ENCODE measurements at places on chromosomes 16 and 17.

DNA sequence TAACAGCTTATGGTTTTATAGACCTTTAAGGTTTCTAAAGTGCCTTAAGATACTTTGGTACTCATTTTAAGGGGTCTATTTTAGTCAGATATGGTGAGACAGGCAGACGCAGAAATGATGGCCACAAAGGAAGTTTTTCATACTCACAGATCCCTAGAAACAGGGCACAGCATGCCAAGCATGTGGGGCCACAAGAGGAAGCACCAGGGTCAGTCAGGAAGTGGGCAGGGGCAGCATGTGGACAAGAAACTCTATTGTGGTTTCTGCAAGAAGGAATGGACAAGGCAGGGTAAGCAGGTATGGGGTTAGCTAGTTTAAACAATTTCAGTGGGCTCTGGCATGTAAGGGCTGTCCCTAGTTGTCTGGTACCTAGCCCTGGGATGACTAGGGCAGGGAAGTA lies 8.5 kb downstream of the EFCAB3 start:
- DNase-seq, result no peak

- DNase-seq, result no peak
These were observed 24.4 kb downstream of the SNN start for GRCh38 chr16:11692651-11693050.

DNA sequence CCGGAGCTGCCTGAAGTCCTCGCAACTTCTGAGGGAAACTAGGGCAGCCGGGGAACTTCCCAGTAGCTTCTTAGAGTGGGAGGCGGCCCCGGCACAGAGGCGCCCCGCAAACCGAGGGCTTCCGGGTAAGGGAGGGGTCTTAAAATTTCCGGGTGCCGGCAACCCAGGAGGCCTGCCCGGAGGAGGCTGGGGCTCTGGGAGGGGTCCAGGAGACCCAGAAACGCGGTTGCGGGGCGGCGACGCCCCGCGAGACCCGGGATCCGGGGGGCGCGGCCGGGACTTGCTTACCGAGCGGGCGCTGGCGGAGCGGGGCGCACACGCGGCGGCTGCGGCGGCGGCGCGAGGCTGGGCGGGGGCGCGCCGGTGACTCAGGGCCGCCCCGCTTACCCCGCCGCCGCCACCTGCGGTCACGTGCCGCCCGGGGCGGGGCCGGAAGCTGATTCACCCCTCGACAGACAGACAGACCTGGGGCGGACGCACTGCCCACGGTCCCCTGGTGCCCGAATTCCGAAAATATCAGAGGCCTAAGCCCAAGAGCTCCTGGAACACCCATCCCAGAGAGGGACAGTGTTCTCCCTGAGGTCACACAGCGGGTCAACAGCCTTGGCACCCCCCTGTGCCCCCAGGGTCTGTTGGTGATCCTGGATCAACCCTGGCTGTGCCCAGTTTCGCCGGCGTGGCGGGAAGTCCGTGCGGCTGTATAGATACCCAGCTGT lies at the start of gene FAM83G:
TSS of gene FAM83G (minus strand) at position 344 of the 716 bp plus-strand sequence. CDS start 723 bp downstream, outside the sequence.
- no peak for DNase-seq

DNA sequence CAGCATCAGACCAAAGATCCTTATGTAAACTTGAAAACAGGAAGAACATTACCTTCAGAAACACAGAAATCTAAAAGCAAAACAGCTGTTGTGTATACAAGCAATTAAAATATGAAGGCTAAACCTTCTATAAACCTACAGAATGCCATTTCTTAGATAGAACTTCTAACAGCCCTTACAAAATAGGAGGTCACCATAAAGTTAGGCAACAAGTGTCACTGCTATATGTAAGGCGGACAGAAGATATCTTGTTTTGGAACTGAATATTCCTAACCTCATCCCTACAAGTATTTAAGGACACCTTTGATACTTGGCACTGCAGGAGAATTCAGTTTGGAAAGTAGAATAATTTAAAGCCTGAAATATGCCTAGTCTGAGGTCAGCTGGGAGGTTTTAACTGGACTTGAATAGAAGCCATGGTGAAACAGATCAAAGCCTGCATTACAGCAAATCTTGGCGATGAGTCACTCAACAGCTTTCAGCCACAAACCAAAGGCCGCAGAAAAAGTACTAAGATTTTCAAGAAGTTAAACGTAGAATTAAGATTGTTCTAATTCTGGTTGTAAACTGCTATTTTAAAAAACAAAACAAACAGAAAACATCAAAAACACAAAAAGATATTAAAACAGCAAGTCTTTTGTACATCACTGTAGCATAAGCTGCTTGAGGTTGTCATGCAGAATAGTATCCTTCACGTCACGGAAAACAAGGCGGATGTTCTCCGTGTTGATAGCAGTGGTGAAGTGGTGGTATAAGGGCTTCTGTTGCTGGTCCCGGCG lies 42.7 kb downstream of the GNA13 start:
- no peak for DNase-seq

GRCh38 chr17:5921512-5922282 lies 148.5 kb upstream of the WSCD1 start:
- DNase-seq, result no peak

- no peak for DNase-seq
These were observed 589.2 kb downstream of the CDH11 start for GRCh38 chr16:64532691-64533090.

GRCh38 chr16:55506083-55506482 lies 2.8 kb upstream of the LPCAT2 start:
- DNase-seq, result no peak

- DNase-seq, result no peak
These were observed 9.9 kb downstream of the FMNL1 start for GRCh38 chr17:45231481-45232116.

- no peak for DNase-seq
These were observed 1.8 kb upstream of the CD300C start for GRCh38 chr17:74547736-74548135.

GRCh38 chr16:29831490-29831889 lies 11.2 kb downstream of the MVP start:
- no peak for DNase-seq

DNA sequence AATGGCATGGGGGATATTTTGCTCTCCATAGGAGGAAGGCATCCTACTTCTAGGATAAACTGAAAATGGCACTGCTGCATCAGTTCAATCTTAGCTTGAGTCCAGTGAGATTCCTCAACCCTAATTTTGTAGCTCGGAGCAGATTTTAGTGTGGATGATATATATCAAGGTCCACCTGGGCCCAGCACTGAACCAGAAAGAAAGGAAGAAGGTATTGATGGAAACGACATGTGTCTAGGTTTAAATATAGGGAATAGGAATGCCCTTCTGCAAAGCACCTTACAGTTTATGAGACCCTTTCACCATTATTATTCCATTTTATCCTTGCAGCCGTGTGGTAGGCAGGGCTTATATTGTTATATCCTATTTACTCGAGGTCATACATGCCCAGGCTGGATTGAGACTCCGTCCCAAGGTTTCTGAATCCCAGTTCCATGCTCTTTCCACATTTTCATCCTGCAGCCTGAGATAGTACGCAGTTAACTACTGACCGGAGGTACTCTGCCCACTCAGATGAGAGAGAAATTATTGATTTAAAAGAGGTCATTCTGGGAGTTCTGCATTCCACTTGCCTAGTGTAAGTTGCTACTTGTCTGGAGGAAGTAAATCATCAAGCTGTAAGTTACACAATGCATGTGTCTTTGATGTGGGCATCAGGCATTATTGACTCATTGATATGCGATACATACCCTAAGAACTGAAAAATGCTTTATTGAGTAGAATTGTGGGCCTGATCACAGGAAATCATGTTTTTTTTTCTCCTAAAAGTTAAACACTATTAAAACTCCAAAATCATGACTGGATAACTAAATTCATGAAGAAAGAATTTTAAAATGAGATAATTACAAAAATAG lies 10.1 kb downstream of the KRT39 start:
- DNase-seq, result no peak

DNA sequence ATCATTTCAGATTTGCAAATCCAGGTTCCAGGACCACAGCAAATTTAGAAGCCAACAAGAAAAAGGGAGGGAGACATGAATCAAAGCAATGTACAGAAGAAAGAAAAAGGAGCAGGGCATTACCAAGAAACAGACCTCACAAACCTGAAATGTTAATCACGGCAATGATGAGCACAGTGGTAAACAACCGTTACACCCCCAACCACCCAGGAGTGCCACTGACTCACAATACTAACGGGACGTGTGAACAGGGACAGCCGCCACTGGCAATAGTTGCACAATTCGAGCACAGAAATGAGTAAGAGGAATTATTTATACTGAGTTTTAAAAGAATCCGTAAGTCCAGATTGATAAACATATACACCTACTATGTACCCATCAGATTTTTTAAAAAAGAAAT lies 13.8 kb downstream of the USP22 start:
- DNase-seq, result peak; percentile 13

DNA sequence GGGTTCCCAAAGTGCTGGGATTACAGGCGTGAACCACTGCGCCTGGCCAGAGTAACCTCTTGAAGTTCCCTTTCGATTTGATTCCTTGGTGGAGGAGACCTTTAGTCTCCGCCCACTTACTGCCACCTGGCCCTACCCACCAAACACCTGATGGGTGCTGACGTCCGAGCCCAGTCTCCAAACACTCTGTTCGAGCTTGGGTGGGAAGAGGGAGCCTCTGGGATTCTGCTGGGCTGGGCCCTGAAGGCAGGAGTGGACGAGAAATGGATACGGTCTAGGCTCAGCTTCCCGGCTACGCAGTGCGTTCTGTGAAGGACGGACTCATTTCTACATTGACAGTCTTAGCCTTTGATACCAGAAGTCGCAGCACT lies 870 bp upstream of the ITGA3 start:
- peak; percentile 15 for DNase-seq

DNA sequence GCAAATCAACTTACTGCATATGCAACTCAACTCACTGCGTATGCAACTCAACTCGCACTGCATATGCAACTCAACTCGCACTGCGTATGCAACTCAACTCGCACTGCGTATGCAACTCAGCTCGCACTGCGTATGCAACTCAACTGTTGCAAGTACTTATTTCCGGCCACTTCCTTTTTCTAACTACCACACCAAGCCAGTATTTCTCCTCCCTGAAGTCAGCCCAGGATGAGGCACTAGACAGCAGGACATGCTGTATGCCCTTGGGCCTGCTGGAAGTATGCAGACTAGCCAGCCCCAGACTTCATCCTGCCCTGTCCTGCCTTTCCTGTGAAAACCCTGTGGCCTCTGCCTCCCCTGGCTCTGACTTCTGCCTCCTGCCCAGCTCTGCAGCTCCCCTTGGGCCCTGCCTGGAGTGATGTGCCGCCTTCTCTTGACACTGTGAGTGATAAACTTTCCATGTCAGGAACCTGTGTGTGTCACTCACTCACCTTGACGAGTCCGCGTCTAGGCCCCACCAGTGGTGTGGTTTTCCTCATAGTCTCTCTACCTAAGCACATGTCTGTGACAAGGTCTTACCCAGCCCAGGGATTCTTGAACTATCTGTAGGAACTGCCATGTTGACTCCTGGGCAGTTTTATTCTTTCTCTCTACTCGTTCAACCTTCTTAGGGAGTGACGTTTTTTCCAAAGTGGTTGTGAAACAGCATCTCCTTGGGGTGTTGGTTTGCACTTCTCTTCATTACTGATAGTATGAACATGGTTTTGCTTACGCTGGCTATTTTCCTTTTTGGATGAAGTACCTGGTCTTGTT lies 16.4 kb downstream of the ZNF778 start:
- DNase-seq, result no peak

GRCh38 chr16:2529061-2529931 lies 1.9 kb downstream of the CEMP1 start:
- DNase-seq, result no peak

DNA sequence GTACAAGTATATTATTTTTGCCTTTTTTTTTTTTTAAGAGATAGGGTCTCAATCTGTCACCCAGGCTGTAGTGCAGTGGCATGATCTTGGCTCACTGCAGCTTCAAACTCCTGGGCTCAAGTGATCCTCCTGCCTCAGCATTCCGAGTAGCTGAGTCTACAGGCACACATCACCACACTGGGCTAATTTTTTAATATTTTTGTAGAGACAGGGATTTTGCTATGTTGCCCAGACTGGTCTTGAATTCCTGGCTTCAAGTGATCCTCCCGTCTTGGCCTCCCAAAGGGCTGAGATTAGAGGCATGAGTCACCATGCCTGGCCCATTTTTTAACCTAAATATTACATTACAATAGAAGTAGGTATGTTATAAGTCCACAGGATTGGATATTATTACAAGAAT lies 3.2 kb downstream of the TERB1 start:
- no peak for DNase-seq

GRCh38 chr16:1810106-1810505 lies 16.5 kb downstream of the HAGH start:
- no peak for DNase-seq

- DNase-seq, result no peak
These were observed 34.4 kb downstream of the N4BP1 start for GRCh38 chr16:48575471-48576050.

DNA sequence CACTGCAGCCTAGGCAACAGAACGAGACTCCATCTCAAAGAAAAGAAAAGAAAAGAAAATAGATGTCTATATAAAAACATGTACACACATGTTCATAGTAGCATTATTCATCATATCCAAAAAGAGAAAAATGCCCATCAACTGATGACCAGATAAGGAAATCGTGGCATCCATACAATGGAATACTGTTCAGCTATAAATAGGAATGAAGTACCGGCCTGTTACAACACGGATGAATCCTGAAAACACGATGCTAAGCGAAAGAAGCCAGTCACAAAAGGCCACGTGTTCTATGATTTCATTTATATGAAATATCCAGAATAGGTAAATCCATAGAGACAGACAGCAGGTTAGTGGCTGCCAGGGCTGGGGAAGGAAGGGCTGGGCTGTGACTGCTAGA lies 65.8 kb downstream of the TBC1D16 start:
- no peak for DNase-seq

DNA sequence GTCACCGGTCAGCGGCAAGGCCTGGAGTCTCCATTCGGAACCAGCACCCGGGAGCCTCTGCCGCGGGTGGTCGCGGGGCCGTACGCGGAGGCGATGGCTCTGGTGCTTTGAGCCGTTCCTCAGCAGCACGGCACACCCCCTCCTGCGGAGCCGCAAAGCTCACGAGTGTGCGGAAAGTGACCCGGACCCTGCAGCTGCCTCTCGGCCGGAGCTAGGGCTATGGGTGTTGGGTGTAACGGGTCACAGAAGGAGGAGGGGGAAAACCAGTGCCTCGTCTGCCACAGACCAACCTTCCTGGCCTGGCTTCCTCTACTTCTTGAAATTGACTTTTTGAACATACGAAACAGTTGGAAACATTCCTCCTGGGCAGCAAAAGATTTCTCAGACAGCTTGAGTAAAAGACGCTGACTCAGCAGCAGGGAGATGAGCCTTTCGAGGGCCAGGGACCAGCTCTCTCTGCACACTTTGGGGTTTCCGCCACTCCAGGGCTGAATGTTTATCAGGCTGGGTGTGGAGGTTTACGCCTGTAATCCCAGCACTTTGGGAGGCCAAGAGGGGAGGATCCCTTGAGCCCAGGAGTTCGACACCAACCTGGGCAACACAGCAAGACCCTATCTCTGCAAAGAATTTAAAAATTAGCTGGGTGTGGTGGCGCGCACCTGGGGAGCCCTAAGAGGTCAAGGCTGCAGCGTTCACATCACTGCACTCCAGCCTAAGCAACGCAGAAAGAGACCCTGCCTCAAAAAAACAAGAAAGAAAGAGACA lies 26.4 kb upstream of the PITPNA start:
- DNase-seq, result no peak
